ENCODE measurements at places on chromosomes 11 and 22.
A peak's percentile ranks its signal among the peaks of the same experiment; 100 is the strongest.

DNA sequence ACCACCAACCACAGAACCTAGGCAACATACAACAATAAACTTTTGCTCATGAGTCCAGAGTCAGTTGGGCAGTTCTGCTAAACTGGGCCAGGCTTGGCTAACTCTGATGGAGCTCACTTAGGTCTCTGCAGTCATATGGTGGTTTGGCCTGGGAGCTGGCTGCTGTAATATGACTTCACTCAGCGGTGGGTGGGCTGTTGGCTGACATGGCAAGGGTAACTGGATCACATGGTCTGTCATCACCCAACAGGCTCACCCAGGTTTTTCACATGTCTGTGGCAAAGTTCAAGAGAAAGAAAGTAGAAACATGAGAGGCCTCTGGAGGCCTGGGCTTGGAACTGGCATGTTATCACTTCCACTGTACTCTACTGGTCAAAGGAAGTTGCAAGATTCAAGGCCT lies 43.2 kb upstream of the CLMP start:
- DNase-seq: no peak

- no peak for DNase-seq
Observed at GRCh38 chr11:123179586-123179985, 15.5 kb downstream of the CLMP start.

GRCh38 chr22:26656891-26657851 lies at the start of gene MIAT:
Gene MIAT (plus strand): TSS chr22:26657588.
- peak; percentile 61 for DNase-seq

GRCh38 chr11:17432002-17432401 lies 43.5 kb upstream of the KCNJ11 start:
- DNase-seq: peak; percentile 12

DNA sequence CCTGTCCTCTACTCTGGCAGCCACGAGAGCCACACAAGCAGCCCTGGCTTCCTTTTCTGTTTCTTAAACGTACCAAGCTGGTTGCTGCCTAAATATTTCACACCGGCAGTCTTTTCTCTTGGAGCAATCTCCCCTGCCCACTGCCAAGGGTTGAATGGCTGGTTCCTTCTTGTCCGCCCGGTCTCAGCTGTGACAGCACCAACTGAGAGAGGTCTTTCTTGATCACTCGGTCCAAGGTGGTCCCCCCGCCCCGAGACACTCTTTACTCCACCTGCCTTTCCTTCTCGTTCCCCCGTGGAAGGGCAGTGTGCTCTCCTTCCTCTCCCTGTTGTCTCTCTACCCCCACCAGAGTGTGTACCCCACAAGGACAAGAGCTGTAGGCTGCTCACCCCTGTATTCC lies 33.7 kb upstream of the IGSF9B start:
- no peak for DNase-seq

DNA sequence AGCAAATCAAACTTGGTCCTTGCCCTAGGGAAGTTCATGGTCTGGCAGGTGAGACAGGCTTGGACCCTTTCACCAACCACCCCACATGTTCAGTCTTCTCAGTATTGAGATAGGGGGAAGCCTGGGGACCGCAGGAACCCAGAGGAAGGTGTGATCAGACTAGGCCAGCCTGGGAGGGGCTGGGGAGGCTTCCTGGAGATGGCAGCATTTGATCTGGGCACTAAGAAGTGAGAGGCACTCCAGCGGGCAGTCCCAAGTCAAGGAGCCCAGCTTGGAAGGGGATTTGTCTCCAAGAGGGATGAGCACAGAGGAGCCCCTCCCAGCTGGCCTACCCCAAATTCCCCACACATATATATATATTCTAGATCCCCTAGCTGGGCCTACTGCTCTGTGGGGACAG lies 5.4 kb downstream of the LRRC32 start:
- no peak for DNase-seq

GRCh38 chr11:128315933-128316332 lies 271.4 kb downstream of the ETS1 start:
- no peak for DNase-seq

GRCh38 chr22:40156001-40156516 lies 21.7 kb upstream of the TNRC6B start:
- peak; percentile 89 for DNase-seq

GRCh38 chr22:25845985-25846745 lies 104.2 kb downstream of the MYO18B start:
- no peak for DNase-seq

DNA sequence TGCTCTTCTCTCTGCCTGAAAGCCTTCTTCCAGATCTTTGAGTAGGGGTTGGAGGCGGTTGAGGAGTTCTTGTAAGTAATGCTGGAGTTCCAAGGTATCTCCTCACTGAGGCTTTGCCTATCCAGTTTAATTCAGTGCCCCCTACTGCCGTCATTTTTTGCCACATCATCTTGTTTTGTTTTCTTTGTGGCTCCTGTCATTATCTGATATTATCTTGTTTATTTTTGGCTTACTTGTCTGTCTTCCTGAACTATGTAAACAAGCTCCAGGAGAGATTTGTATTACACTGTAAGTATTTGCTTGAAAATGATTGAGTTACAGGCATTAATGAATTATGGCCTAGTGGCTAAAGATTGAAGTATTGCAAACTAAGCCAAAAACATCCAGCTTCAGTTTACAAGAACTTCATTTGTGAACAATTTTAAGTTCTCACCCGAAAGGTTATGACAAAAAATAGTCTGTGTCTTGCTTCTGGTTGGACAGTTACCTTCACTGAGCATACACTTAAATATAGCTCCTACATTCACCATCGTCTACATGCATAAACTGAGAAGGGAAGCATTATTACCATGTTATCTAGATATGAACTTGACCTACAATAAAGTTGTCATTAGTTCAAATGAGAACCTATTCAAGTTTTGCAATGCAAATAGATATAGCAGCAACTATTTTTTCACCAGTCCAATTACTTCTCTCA lies 154.8 kb downstream of the ARHGAP42 start:
- DNase-seq: no peak

DNA sequence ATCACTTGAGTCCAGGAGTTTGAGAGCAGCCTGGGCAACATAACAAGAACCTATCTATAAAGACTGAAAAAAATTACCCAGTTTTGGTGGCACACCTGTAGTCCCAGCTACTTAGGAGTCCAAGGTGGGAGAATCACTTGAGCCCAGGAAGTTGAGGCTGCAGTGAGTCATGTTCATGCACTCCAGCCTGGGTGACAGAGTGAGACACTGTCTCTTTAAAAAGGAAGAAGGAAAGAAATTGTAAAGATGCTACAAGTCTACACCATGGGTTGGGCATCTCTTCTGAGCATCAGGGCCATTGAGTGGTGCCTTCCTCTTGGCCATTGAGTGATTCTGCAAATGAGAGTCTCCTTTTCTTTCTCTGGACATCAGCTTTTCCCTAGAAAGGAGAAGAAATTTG lies 15.7 kb upstream of the MTMR3 start:
- DNase-seq: no peak

- no peak for DNase-seq
Observed at GRCh38 chr11:116697639-116698038, 75.1 kb downstream of the BUD13 start.

GRCh38 chr11:35077709-35078469 lies 61.1 kb upstream of the CD44 start:
- DNase-seq: no peak

DNA sequence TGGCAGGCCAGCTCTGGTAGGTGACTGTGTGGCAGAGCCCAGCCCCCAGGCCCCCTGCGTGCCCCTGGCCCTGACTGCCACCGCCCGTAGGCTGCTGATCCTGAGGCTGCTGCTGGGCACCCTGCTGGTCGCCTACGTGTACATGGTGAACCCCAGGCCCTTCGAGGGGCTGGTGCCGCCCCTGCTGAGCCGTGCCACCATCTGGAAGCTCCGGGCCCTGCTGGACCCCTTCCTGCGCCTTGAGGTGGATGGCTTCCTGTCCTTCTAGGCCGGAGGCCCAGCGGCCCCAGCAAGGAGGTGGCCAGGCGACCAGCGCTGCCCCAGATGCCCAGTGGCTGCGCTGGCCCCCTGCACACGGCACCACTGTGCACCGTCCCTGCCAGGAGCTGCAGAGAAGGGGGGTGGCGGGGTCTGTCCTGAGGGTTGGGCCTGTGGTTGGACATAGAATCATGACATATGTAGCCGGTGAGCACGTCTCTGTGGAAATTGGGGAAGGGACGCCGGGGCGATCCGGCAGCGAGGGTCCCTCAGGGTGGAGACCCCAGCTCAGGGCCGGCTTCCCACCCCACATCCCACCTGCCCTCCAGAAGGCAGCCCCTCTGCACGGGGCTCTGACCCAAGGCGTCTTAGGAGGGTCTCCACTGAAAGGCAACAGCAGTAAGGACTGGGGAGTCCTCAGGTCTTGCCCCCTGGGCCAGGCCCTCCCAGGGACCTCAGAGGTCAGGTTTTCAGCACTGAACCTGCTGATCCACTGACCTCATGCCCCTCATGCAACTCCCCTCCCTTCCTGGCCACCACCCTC lies 185.4 kb downstream of the IGLL1 start:
- DNase-seq: no peak

DNA sequence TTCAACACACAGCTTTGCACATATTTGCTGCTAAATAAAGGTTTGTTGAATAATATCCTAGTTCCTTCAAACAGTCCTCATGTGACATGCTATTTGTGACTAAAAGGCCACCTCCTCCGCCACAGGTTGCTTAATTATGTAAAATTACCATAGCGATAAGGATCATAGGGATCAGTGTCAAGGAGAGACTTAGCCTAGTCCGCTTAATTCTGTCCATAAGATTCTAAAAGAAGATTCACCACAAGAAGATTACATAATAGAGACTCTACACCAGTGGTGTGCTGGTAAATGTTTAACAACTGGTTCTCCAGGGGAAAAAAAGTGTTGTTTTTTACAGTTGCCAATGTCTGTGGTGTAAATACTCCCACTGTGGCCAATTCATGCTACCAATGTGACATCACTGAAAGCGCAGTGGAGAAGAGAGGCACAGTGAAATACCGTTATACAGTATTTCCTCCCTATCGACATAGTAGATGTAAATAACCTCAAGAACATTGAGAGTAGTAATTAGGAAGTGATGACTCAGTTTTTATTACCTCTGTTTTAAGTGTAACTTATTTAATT lies 4.2 kb upstream of the CHRDL2 start:
- no peak for DNase-seq

GRCh38 chr22:41092023-41092817 lies at the start of gene EP300:
Gene EP300 (plus strand): TSS chr22:41092592. CDS start chr22:41093005, 413 bp downstream.
- DNase-seq: peak; percentile 48

GRCh38 chr22:22888571-22889353 lies 1.1 kb downstream of the IGLL5 start:
- DNase-seq: no peak

DNA sequence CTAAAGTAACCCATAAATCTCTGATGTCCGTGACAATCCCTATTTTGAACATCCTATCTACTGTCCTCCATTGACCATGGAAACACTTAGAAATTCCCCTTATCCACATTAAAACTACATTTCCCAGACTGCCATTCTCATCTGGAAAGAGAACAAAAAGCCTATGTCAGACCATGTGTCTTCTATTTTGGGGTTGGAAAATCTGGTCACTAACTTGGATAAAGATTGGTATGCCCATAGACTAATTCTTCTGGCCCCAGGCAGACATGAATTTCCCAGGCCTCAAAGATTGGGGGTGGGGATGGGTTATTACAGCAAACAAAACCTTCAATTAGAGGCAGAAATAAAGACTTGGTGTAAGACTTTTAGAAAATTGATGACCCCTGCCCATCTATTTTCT lies 30.9 kb upstream of the CREB3L1 start:
- DNase-seq: no peak

- DNase-seq: peak; percentile 43
Observed at GRCh38 chr22:35752006-35752862, 34.6 kb downstream of the APOL5 start.

DNA sequence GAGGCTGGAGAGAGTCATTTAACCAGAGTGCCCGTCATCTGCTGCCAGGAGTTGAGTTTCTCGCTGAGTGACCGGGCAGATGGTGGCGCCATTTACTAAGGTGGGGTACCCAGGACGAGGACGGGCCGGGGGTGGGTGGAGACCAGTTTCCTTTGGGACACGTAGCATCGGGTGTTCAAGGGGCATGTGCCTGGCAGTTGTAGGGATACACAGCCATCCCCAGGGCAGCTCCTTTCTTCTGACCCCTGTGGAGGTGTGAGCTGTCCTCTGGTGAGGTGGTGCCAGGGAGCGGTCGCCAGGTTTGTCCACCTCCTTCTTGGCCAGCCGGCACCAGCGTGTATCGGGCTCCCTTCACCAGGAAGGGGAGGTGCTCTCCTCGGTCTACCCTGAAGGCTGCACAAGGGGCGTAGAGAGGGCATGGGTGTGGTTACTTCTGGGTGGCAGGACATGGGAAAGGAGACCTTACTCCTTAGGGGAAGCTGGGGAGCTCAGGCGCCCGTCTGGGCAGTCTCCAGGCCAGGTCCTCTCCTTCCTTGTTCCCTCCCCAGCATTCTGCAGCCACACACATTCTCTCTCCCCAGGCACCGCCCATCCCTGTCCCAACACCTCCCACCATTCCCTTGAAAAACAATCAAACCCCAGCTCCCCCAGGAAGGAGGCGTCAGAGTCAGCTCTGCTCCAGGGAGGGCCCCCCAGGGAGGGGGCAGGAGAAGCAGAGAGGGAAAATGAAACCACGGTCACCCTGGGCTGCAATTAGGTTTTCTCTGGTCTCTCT lies 10.3 kb upstream of the MB start:
- peak; percentile 65 for DNase-seq

DNA sequence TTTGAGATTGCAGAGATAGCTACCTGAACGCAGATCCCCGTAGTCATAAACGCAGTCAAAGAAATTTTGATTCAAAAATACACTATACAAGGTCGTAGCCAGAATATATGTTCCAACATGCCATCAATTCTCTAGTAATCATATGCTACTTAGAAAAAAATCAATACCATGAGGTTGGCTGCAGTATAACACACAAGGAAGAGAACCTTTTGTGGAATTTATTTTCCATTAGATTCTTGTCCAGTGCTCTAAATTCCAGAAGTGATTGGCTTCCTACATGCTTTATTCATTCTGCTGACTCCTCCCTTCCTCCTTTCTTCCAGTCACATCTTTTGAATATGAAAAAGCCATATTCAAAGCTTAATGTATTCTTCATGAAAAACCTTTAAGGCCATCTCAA lies 189.9 kb downstream of the NTM start:
- no peak for DNase-seq

- DNase-seq: peak; percentile 80
Observed at GRCh38 chr11:45110562-45110961, 35.9 kb upstream of the PRDM11 start.

- DNase-seq: no peak
Observed at GRCh38 chr11:114366331-114367243, 33.7 kb downstream of the C11orf71 start.

DNA sequence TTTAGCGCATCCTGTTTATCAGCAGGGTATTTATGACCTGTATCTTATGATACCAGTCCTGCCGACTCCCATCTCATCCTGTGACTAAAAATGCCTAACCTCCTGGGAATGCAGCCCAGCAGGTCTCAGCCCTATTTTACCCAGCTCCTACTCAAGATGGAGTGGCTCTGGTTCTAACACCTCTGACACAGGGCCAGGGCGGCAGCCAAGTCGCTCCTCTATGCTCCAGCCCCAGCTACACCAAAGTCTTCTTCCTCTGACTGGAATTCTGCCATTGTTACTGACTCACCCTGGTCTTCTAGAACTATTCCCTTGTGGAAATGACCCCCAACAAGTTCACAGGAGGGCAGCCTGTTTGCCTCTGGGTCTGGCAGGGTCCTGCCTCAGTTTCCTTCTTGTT lies 7.9 kb upstream of the C1QTNF6 start:
- DNase-seq: no peak

- no peak for DNase-seq
Observed at GRCh38 chr11:66188580-66188979, 79.9 kb upstream of the RAB1B start.
